Stomach (tissue), 19 donors: ENCODE measurements at places on chromosomes 1 and 21.

- peak; percentile 88 for DNase-seq
Observed at GRCh38 chr1:31666263-31666963, 21.7 kb upstream of the PEF1 start.

- no peak for DNase-seq
Observed at GRCh38 chr1:67137307-67137753, 2.6 kb upstream of the C1orf141 start.

- no peak for DNase-seq
Observed at GRCh38 chr1:220164116-220164515, 70.2 kb downstream of the IARS2 start.

GRCh38 chr1:114467491-114467890 lies 43.5 kb downstream of the TRIM33 start:
- DNase-seq = no peak

- DNase-seq = no peak
Observed at GRCh38 chr21:31606081-31606874, 53.2 kb upstream of the SOD1 start.

DNA sequence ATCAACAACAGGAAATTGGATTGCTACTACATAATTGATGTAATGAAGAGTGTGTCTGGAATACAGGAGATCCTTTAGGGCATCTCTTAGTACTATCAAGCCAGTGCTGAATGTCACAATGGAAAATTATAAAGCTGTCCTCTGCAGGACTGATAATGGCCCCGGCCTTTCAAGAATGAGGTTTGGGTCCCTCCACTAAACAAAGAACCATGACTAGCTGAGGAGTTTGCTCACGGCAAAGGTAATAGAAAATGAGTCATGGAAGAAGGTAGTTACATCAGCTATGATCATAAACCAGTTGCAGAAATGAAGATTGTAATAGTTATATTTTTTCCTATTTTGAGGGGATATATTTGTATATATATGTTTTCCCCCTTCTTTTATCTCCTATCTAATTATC lies 145.8 kb downstream of the KCNJ6 start:
- no peak for DNase-seq

DNA sequence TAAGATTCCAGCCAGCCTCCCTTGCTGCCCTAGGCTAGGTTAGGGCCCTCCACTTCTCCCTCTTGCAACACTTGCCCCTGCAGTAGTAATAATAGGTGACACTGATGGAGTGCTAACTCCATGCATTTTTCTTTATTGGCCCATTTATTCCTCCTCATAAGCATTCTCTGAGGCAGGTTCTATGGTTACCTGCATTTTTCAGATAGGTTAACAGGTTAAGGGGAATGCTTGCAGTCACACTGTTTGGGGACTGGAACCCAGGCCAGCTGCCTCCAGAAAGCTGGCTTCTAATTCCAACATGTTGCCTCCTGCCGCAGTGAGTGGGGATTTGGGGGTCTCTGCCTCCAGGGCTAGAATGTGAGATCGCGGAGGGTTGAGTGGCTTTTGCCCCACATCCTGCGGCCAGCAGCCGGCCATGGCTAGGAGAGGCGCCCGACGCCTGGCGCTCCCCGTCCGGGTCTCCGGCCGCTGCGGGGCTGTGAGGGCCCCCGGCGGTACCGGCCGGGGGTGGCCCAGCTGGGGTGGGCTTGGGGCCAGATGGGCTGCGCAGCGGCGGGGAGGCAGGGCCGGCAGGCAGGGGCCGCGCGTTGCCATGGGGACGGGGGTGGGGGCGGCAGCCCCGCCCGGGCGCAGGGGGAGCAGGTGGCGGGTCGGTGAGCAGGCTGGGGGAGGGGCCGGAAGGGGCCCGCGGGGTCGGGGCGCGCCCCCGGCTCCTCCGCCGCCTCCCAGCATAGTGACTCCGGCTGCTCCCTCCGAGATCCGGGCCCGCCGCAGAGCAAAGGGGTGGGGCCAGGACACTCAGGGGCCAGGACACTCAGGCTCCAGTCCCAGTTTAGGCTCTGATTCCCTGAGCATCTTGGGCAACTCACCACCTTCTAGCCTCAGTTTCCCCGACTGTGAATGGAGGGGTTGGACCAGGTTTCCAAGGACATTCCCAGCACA lies 68.4 kb upstream of the SSBP3 start:
- peak; percentile 85 for DNase-seq

DNA sequence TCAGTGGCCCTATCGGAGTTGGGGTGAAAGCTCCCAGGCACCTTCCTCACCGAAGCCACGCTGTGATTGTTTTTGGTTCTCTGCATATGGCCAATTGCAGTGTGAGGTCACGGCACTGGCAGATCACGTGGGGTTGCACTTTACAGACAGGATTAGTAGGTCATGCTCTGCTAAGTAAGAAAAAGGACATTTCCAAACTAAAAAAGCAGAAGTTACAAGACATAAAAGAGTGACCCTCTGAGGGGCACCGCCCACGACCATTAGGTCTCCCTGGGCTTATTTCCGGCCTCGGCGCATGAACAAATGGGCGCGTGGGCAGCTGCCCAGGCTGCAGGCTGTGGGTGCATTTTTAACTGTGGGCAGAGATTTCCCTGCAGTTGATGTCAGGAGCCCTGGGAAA lies 2.0 kb downstream of the CAPN9 start:
- no peak for DNase-seq
